NCI-H2171 treated with DMSO at 0.1 percent for 48 hours (cell line): ENCODE measurements at places on chromosomes 7 and 10.

DNA sequence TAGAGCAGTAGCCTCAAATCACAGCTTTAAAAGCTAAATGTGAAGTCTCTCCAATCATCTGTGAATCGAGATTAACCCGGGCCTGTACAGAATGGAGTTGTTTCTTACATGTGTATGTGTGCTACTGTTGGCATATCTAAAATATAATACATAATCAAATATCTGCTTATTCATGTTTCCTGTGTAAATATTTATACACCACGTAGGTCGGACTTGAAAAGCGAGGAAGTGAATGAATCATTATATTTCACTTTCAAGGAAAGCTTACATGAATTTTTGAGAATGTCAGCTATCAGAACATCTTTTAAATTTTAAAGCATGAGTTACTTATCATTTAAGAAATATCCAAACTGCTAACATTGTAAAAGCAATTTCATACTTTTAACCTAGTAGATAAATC is 233.3 kb downstream of the SLC25A13 start:
- DNase-seq, result no peak

DNA sequence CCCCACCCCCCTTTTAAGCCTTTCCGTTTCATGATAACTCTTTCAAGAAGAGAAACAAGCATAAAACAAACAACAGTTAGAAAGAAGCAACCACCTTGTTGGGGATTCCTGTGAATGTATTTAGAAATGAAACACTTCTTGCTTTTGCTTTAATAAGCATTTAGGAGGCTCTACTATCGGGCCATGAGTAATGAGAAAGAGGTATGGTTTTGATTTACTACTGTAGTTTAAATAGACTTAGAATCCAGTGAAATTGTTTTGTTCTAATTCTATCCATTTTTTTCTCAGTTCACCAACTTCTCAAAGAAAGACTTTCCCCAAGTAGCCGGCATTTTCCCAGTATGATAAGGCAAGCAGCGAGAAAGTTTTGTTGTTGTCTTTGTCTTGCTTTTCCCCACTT is 168.7 kb upstream of the HABP2 start:
- DNase-seq, result no peak

GRCh38 chr7:116198748-116199410 is 11.5 kb upstream of the TES start:
- DNase-seq, result no peak

DNA sequence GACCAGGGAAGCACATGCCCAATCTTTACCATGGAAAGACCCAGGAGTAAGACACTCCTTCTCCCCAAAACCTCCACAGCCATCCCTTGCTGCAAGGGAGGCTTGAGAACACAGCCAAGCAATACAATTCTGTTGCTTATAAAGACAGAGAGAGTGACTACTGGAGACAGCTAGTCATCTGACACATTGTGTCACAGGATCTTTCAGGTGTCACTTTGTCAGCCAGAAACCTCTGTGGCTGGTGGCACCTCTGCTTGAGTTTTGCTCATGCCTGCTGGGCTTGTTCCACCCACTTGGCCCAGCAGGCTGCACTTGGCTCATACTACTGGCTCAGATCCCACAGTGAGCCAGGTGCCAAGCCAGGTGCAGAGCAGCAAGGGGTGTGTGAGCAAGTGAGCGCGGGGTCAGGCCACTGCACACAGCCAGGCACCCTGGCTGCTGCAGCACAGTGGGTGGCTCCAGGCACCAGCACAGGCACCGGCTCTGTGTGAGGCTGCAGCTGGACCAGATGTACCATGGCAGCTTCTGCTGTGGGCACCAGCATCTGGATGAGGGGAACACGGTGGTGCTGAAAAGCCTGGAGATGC is 12.4 kb upstream of the PRLHR start:
- DNase-seq, result no peak

GRCh38 chr10:112821663-112822062 is 128.4 kb upstream of the TCF7L2 start:
- no peak for DNase-seq

- DNase-seq, result peak; percentile 89
Observed at GRCh38 chr7:126501617-126502016, 751.1 kb downstream of the GRM8 start.

DNA sequence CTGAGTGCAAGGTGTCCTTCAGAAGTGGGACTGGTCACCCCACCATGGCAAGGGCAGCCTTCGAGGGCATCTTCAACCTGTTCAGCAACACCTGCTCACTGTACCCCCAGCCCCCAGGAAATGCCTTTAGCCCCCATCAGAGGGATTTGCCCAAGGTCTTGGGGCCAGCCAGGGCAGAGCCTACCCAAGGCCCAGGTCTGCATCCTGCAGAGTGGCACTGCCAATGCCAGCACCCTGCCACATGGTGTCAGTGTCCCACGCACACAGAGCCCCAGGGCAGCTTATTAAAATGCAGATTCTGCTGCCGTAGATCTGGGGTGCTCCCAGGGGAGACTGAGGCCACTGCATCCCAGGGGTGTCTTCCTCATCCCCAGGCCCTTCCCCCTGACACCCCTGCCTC is 106.2 kb upstream of the KCTD7 start:
- DNase-seq, result no peak
